ENCODE measurements at places on chromosomes 11 and 22. TPM values are rescaled to one million over a fixed set of nuclear protein-coding genes. Genes with fewer than 3 reads are reported as not detected.

The P2RY2 gene
- not detected for polyA plus RNA-seq

The MRGPRF gene
- not detected for polyA plus RNA-seq

The NCR3LG1 gene
- polyA plus RNA-seq = 0.03 TPM

The KRTAP5-8 gene
- polyA plus RNA-seq = not detected

The TUBGCP6 gene
- polyA plus RNA-seq = 18.6 TPM

The CEP57 gene
- polyA plus RNA-seq = 46.1 TPM

The OR2D2 gene
- not detected for polyA plus RNA-seq

The LRFN4 gene
- 2.2 TPM for polyA plus RNA-seq

The TTLL8 gene
- polyA plus RNA-seq = not detected

The OR5T3 gene
- not detected for polyA plus RNA-seq

The FAM76B gene
- polyA plus RNA-seq = 14.7 TPM

The SLC17A6 gene
- polyA plus RNA-seq = not detected

The C11orf52 gene
- polyA plus RNA-seq = not detected

The ARHGAP8 gene
- not detected for polyA plus RNA-seq

The RIMBP3C gene
- polyA plus RNA-seq = 0.33 TPM

The TSSK2 gene
- not detected for polyA plus RNA-seq

The APOA5 gene
- polyA plus RNA-seq = not detected

The GAL gene
- polyA plus RNA-seq = not detected

The C1QTNF4 gene
- not detected for polyA plus RNA-seq

The PKDREJ gene
- polyA plus RNA-seq = 0.03 TPM

The CREB3L1 gene
- polyA plus RNA-seq = not detected

The SYNGR1 gene
- 10.1 TPM for polyA plus RNA-seq

The RIMBP3B gene
- 0.71 TPM for polyA plus RNA-seq

The PRG2 gene
- polyA plus RNA-seq = not detected

The SYCE3 gene
- not detected for polyA plus RNA-seq

The NELL1 gene
- not detected for polyA plus RNA-seq

The FAM111B gene
- polyA plus RNA-seq = 0.12 TPM

The BSX gene
- polyA plus RNA-seq = not detected

The SLC7A4 gene
- 0.82 TPM for polyA plus RNA-seq

The ACRV1 gene
- polyA plus RNA-seq = not detected

The MRGPRE gene
- not detected for polyA plus RNA-seq

The TYR gene
- polyA plus RNA-seq = not detected

The OR5A1 gene
- not detected for polyA plus RNA-seq
